ENCODE measurements at places on chromosomes 2 and 18.

GRCh38 chr2:14520385-14520945 is 112.1 kb upstream of the LRATD1 start:
- DNase-seq: no peak

DNA sequence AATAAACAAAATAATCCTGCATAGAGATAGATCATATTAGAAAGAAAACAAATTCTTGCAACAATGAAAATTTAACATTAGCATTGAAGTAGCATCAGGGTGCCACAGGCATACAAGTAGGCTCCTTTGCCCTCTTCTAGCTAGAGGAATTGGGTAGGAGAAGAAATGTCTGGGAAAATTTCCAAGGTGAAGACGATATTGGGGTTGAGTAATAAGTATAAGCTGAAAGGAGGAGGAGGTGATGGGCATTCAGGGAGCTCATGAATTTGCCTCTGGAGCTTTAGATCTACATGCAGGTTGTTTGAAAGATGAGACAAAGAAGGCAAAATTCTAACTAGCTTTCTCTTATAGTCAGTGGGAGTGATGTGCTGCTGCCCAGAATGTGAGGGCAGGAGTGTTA is 504.9 kb downstream of the CCDC85A start:
- no peak for DNase-seq

- DNase-seq: no peak
These were observed 9.4 kb downstream of the KHK start for GRCh38 chr2:27095745-27096651.

- no peak for DNase-seq
These were observed 88.0 kb upstream of the RTN4 start for GRCh38 chr2:55138014-55138881.

- DNase-seq: no peak
These were observed 154.4 kb upstream of the CREB1 start for GRCh38 chr2:207375207-207375875.

- no peak for DNase-seq
These were observed 19.3 kb downstream of the GPD2 start for GRCh38 chr2:156455361-156455975.

DNA sequence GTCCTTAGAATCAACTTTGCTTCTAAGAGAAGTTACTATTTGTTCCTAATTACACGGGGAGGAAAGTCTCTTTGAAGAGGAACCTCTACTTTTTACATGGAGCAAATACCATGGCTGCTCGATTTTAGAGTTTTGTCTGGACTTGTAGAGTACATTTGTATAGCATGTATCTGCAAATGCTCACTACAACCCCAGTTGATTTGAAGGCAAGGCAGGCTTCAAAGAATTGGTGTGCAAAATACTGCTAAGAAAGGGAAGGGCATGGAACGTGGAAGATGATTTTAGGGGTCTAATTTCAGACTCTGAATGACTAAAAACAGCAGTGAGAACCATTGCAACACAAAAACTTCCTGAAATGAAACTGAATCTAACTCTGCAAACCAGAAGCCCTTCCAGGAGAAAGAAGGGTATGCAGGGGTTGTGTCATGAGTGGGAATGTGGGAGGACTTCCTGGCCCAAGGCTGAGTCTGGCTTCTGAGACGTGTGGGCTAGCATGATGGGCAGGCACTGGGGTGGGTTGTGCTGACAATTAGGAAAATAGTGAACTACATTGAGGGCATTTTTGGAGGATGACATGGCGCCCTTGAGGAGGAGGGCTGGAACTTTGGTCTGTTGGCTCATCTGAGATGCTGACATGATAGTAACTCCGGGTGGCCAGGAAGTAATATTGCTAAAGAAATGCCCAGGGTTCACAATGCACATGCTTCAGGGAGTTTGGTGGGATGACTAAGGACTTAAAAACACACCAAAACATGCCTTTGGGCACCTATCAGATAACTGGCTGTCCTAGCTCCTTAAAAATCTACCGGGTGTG is 18.9 kb upstream of the IL1R2 start:
- no peak for DNase-seq

DNA sequence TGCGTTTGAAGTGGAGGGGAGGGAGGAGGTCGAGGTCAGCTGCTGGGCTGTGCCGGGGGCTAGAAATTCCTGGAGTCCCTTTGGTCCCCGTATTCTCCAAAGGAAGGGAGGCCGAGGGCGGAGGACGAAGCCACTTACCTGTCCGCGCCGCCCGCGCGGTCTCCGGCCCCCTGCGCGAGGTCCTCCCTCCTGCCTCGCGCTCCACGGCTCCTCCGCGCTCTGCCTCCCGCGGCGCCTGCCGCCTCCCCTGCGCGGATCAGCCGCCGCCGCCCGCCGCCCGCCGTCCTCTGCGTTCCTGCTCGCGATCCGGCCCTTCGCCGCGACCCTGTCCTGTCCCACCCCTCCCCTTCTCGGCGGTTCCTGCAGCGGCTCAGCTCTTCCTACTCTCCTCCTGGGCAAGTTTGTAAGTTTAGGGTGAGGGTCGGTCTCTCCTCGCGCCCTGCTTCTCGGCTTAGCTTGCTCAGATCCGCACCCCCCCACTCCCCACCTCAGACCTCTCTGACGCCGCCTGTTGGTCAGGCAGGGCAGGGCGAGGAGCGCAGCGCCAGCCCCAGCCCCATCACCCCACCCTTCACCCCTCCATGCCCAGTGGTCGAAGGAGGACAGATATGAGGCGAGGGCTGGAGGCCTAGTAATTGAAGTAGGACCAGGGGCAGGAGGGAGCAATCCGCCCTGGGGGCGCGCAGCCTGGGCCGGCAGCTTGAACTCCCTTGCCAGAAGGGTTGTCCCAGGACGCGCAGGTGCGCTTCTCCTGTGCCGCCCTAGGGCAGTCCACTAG is 9.7 kb upstream of the SKOR2 start:
- no peak for DNase-seq

GRCh38 chr2:17373041-17373440 is 145.2 kb downstream of the RAD51AP2 start:
- DNase-seq: no peak

DNA sequence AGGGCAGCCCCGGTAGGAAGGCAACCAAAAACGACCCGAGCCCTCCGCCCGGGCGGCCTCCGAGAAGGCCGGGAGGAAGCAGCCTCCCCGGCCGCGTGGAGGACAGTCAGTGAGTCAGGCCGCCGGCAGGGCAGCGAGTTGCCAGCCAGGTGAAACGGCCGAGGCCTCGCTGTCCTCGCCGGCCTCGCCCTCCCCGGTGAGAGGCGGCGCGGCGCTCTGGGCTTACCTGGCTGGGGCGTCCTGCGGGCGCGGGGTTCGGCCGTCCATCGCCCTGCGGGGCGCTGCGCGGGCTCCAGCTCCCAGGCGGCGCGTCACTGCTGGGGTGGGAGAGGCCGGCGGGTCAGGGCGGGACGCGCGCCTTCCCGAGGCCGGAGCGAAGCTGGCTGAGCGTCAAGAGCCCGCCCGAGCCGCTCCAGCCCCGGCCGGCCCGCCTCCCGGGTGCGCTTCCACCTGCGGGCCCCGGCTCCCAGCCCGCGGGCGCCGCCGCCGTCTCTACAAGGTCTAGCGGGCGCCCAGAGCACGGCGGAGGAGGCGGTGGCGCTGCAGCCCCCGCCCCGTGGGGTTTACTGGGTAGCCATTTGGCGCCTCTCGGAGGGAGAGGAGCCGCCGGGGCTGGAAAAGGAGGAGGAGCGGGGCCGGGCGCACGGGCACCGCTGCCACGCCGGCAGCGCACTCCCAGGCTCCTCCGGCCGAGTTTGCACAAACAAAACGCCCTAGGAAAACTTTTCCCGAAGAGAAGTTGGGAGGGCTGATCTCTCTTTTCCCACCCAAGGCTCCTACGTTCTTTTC is 499 bp downstream of the COBLL1 start:
- no peak for DNase-seq

GRCh38 chr2:190596993-190597392 is 51.9 kb upstream of the NAB1 start:
- no peak for DNase-seq

- DNase-seq: no peak
These were observed 47.2 kb downstream of the RAD51AP2 start for GRCh38 chr2:17470855-17471641.

- DNase-seq: no peak
These were observed 906.7 kb downstream of the NRXN1 start for GRCh38 chr2:50125246-50125645.

DNA sequence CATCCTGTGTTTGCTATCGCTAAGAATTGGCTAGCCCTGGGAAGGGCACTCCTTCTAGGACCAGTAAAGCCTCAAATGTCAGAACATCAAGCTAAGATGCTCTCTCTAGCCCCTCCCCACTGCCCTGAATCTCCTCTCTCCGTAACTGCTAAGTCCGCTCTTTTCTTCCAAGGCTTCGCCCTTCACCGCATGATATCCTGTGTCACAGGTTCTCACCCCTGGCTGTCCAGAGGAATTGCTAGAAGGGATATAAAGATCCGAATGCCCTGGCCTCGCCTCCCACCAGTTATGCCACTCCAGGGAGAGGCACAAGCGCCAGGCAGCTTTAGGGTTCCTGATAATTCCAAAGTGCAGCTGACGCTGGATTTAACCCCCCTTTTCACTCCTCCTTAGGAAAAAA is 17.1 kb upstream of the GPR45 start:
- no peak for DNase-seq

DNA sequence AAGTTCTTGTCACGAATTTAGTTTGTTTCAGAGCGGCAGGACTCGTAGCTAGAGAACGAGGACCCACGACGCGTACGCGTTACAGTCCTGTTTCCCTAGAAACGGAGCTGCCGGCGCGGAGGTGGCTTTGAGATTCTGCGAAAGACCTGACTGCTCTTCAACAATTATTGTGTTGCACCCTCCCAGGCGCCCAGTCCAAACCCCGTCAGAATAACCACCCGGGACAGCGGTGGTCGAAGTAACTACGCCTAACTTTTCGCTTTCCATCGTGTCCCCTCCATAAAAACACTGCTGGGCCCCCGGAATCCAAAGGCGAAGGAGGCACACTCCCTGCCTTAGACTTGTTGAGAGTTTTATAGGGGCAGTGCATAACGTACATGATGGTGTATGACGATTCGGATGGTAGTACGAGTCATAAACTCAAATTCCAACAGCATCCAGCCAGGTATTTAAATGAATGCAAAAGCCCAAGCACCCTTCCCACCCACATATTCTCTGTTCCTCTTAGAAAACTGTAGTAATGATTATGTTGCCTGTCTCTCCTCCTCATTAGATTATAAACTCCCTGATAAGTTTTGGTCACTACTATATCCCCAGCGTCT is 651 bp upstream of the STAM2 start:
- no peak for DNase-seq

- DNase-seq: no peak
These were observed 1071.3 kb upstream of the ZEB2 start for GRCh38 chr2:145591109-145591809.

- DNase-seq: no peak
These were observed 5.8 kb upstream of the FIGLA start for GRCh38 chr2:70796262-70796661.

DNA sequence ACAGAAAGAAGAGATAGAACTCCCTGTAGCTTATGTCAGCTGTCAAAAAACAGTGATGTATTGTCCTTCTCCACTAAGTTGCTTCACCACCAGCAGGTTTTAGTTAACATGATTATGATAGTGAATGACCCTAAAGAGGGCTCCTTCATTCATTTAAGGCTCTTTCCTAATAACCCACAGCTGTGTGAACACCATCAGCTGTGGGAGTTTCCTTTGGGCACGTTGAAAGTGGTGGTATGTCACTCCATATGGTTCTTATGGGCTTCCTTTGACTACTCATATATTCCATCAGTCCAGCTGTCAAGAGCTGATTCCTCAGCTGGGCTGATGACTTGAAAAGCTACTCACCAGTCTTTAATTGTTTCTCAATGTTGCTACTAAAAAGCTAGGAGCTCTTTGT is 210.3 kb downstream of the UBE2E3 start:
- DNase-seq: no peak

- no peak for DNase-seq
These were observed 16.2 kb downstream of the HNMT start for GRCh38 chr2:137980459-137980858.

- DNase-seq: no peak
These were observed 1278.4 kb upstream of the PIK3C3 start for GRCh38 chr18:40676668-40677067.

- no peak for DNase-seq
These were observed 33.7 kb downstream of the MRPL33 start for GRCh38 chr2:27805180-27805579.

- no peak for DNase-seq
These were observed 506.7 kb upstream of the CNTNAP5 start for GRCh38 chr2:123518367-123518766.

DNA sequence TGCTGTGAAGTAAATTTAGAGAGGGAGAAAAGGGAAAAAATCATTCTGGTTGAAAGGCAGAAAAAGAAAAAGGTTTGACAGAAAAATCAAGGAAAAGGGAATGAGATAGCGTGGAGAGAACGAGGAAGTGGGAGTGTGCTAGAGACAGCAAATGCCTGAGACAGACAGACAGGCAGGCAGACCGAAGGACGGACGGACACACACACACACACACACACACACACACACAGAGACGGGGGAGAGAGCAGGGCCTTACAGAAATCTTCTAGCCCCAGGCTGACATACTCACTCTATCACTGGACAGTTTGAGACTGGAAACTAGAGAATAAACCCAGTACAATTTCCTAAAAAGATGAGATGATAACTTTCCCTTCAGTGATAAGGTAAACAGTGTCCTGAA is 238.4 kb downstream of the ZNF521 start:
- DNase-seq: no peak

GRCh38 chr2:152322222-152322621 is 12.8 kb upstream of the FMNL2 start:
- no peak for DNase-seq

DNA sequence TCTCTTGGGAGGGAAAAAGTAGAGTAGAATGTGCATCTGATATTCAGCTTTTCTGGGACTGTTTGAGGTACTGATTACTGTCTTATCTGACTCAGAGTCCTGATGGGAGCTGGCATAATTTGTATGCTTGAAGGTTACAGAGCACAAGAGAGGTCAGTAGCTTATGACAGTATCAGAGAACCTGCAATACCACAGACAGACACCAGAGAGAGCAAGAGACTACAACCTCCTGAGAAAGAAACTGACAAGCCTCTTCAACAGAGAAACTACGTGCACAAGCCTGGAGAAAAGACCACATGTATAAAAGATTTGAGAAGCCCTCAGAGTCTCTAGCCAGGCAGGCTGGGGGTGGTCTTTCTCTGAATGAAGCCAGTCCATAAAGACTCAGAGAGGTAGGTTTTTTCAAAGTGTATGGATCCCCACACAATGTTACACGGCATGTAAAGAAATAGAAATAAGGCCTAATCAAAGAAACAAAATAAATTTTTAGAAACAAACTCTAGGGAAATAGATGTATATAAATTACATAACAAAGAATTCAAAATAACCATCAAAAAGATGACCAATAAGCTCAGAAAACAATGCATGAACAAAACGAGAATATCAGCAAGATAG is 568.3 kb downstream of the LRRTM4 start:
- DNase-seq: no peak

- no peak for DNase-seq
These were observed 330.4 kb upstream of the ETAA1 start for GRCh38 chr2:67066782-67067181.

GRCh38 chr2:152349416-152349815 is 14.4 kb downstream of the FMNL2 start:
- no peak for DNase-seq

- DNase-seq: no peak
These were observed 10.9 kb downstream of the YES1 start for GRCh38 chr18:801137-801536.

All from stimulated activated CD8-positive, alpha-beta memory T cell treated with anti-CD3 and anti-CD28 coated beads, Interleukin-15, amount 100 ng/mL, for 24 hours (primary cell).